ENCODE measurements at places on chromosomes 11 and 22.

- DNase-seq, result no peak
Measured at GRCh38 chr11:118281284-118281683, 17.2 kb upstream of the MPZL2 start.

GRCh38 chr22:45127866-45128265 is 35.9 kb upstream of the NUP50 start:
- no peak for DNase-seq

- DNase-seq, result no peak
Measured at GRCh38 chr11:92240916-92241315, 16.3 kb downstream of the FAT3 start.

DNA sequence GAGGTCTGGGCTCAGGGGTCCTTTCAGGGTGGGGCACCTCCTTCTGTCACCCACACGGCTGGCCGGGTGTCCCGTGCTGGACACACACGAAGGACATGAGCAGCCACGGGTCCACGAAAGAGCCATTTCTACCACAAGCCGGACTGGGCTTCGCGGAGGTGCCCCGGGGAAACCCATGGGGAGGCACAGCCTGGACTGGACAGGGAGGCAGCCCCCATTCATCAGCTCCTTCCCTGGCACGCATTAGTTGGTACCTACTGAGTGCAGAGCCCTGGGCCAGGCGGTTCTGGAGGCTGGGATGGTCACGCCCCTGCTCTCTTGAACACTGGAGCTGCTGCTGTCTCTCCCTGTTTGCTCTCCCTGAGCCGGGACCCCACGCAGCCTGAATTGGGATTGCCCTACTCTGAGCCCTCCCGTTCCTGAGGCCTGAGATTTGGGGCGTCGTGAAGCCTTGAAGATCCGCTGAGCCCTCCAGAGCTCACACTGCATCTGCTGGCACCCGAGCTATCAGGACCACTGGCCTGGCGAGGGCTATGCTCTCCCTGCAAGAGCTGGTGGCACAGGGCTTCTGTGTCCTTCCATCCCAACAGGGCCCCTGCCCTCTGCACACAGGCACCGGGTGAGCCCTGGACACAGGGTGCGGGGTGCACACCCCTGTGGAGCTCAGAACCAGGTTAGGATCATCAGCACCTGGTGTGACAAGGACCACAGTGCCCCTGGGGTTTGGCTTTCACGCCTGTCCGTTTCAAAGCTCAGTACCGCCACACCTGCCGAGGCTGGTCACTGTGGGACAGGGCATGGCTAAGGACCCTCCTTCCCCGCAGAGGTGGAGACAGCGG is 84.6 kb downstream of the MYEOV start:
- no peak for DNase-seq

GRCh38 chr11:113272927-113273615 is 41.3 kb upstream of the TTC12 start:
- no peak for DNase-seq

DNA sequence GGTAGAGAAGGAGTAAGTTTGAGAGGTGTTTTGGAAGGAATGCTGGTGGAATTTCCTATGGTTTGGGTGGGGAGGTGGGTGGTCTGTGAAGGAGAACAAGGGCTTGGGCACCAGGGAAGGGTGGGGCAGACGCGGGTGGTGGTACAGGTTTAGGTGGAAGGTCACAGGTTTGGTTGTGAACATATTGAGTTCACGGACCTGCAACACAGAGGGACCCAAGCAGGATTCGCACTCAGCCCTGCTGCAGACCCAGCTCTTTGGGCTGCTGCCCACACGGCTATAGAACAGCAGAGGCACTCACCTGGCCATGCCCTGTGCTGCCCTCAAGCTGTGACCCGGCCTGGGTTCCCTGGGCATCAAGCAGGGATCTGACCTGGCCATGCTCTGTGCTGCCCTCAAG is 33.5 kb upstream of the EMID1 start:
- no peak for DNase-seq

GRCh38 chr22:31776231-31776630 is 22.4 kb downstream of the DEPDC5 start:
- no peak for DNase-seq

DNA sequence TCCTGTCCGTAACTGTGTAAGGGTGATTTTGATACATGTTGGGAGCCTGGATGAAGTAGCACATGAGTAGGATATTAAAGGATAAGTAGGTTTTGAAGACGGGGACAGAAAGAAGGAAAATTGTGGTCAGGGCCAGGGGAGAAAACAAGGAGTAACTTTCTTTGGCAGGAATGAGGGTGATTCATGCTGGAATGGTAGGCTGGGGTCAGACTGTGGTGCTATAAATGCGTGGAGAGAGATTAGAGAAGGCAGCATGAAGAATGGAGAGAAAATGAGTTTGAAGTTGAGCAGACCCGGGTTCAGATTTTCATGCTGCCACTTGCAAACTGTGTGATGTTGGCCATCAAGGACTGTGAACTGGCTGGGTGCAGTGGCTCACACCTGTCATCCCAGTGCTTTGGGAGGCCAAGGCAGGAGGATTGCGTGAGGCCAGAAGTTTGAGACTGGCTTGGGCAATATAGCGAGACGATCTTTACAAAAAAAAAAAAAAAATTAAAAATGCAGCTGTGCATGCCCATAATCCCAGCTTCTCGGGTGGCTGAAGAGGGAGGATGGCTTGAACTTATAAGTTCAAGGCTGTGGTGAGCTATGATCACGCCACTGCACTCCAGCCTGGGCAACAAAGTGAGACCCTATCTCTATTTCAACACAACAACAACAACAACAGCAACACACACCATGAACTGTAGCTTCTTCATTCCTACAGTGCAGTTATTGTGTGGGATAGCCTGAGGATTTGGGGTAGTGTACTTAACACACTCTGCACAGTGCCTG is 22.3 kb downstream of the ZBTB16 start:
- DNase-seq, result no peak

DNA sequence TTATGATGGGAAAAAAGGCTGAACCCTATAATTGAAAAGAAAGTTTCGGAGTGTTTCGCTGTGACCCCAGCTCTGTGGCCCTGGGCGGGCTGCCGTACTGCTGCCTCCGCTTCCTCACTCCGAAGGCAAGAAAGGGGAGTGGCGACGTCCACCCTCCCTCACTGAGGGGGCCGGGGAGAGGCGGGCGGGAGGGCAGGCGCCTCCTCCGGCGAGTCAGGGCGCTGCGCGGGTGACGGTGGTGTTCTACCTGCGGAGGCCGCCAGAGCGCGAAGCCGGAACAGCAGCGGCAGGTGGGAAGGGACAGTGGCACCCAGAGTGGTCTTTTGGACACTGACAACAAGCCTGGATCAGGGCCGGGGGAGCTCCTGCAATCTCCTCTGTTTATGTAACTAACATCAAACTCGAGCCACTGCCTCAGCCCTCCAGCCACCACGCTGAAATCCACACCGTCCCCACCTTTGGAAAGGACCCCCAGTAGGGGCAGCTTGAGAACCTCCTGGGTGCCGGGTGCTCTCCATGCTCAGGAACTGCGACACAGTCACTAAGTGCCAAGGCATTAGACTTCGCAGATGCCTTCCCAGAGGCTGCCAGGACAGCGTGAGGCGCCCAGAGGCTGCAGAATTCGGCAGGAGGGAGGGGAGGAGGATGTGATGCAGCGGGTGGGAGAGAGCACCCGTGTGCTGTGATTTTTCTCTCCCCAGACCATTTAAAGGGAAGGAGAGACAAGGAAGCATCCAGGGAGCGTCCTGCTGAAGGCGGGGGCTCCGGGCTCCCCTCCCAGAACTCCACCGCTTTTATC is 25.5 kb downstream of the BID start:
- peak; percentile 41 for DNase-seq

DNA sequence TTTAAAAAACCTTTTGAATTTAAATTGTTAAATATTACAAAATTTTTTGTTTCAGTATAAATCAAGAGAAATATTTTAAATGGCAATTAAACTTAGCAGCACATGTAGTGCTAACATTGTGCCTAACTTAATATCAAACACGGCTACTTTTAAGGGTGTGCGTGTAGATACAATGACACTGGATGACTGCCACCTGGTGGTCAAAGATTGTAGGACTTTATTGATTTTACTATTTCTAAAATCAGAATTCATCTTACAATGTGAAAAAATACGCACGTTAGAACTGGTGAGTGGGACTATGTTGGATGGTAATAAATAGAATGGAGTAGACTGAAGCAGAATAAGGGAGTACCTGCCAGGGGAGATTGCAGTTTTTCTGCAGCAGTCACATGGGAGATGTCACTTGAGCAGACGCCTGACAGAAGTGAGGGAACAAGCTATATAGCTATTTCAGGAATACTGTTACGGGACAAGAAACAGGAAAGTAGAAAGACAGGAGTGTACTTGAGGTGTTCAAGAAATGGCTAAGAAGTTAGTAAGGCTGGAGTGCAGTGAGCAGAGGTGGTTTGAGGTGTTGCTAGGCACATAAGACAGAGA is 52.9 kb downstream of the UVRAG start:
- DNase-seq, result peak; percentile 41

- peak; percentile 79 for DNase-seq
Measured at GRCh38 chr11:102293873-102294601, 23.2 kb upstream of the BIRC3 start.

DNA sequence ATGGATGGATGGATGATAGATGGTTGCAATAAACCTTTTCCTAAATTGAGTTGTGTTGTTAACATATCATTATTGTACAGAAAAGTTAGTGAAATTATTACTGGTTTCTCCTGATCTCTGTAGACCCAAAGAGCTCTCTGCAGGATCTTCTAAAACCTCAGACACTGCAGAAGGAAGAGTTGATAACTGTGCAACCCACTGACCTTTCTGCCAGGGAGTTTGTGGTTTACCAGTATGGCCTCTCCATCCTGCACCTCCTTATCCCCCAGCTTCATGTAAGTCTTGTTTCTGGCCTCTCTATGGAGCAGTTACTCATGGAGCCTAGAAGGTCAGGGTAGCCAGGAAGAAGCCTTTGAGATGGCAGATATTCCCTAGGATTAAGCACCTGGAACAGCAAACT is 45.6 kb downstream of the BTG4 start:
- DNase-seq, result no peak

DNA sequence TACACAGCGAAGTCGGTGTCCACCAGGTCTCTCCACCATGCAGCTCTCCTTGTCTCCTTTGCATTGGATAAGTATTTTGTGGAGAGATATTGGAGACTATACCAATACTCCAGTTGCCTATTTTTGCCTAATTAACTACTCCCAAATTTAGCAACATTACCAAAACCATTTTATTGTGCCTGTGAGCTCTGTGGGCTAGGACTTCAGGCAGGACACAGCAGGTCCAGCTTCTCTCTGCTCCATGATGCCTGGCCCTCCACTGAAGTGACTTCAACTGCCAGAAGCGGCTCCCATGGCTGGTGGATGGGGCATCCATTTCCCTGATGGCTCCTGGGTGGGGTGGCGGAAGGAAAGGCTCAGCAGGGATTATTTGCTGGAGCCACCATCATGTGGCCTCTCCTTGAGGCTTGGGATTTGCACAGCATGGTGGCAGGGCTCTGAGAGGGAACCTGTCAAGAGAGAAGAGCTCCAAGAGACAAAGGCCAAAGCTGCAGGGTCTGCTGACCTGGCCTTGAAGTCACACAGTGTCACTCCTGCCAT is 36.9 kb upstream of the MAPK1 start:
- DNase-seq, result no peak

- DNase-seq, result no peak
Measured at GRCh38 chr22:19358703-19359553, 67.4 kb upstream of the CLTCL1 start.

GRCh38 chr11:116232364-116232828 is 540.4 kb downstream of the BUD13 start:
- no peak for DNase-seq

Measured in stomach (tissue), 19 donors.